Stimulated activated CD8-positive, alpha-beta memory T cell treated with anti-CD3 and anti-CD28 coated beads, Interleukin-4, amount 100 ng/mL, for 1 hour (primary cell): ENCODE measurements at places on chromosomes 6 and 20.

GRCh38 chr6:73242001-73242400, 16.7 kb upstream of the KHDC1L start:
- DNase-seq: no peak

DNA sequence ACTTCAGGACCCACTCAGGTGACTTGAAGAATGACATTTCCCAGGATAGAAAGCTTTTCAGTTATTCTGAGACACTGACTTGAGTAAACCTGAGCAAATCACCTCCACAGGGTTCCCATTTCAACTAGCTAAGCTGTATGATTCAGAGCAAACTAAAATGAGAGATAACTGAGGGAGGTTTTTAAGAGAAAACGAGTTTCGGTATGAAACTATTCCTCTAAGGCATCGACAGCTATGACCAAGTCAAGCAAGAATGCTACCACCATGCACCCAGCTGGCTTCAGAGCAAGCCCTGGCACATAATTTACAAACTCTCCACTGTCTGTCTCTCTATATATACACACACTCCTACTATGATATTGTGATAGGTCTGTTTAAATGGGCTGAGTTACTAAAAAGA, 75.4 kb downstream of the PERP start:
- no peak for DNase-seq

- DNase-seq: no peak
Observed at GRCh38 chr20:1105599-1106194, 12.7 kb upstream of the PSMF1 start.

- DNase-seq: no peak
Observed at GRCh38 chr6:144993870-144994269, 708.7 kb downstream of the UTRN start.

DNA sequence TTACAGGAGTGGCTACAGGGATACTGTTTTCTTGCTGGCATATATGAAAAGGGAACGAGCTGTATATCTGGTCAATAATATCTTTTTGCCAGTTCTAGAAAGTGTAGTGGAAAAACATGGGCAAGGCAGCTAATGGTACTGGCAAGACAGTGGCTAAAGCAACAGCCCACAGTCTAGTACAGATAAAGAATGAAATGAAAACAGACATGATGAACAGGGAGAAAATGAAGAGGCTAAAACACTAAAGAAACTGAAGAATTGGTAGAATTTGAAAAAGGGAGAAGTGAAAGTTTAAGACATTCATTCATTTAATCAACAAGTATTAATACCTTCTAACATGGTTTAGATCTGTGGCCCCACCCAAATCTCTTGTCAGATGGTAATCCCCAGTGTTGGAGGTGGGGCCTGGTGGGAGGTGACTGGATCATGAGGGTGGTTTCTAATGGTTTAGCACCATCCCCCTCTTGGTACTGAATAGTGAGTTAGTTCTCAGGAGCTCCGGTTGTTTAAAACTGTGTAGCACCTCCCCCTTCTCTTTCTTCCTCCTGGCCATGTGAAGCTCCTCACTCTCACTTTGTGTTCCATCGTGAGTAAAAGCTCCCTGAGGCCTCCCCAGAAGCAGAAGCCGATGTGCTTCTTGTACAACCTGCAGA, 18.1 kb downstream of the FAM184A start:
- no peak for DNase-seq

DNA sequence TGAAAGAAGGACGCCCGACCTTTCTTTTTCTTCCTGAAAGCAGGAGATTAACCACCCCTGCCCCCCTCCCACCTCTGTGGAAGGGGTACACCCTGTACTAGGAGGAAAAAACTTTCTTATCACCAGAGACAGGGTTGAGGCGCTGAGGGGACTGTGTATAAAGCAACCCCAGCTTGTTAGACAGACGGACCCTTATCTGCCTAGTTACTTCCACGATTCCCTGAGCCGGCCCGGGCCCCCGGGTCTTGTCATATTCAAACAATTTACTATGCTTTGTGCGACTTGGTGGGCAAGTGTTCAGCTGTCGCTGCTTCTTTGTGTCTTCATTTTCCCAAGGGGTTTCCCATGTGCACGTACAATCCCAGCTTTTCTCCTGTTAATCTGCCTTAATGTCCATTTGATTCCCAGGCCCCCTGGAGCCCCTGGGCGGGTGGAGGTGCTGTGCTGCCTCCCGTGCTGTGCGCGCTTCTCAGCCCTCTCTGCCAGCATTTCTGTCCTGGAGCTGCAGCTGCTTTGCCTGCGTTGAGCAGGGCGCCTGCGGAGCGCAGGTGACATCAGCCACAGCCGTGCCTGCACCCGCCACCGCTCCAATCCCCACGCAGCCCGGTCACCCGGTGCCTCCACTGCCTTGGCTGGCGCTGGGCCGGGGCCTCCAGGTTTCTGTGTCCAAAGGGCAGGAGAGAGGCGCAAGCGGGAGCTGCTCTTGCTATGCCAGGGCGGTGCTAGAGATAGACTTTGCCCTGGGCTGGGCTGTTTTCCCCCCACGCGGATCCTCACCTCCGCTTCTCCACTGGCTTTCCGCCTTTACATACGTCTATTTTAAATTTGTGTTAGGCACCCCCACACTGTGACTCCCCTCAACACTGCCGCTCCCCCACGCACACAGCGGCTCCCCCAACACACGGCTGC, 96.2 kb downstream of the TTLL2 start:
- no peak for DNase-seq

GRCh38 chr6:17816921-17817611, 110.3 kb upstream of the NUP153 start:
- no peak for DNase-seq

- DNase-seq: no peak
Observed at GRCh38 chr20:16001286-16001685, 572.0 kb downstream of the KIF16B start.

DNA sequence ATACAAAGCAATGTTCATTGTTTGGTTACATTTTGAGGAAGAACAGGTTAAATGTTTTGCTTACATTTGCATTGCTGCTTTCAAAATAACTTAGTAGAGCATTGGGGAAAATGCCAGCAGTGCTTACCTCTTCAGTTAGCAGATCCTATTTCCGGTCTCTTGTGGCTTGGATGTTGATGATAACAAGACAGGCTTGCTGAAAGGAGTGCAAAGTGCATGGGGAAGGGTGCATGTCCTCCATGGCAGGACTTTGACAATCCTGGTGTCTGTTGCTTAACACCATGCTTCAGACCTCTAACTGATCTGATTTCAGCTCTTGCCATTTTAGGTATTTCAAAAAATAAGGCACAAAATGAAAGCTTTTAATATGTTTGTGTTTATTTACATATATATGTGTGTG, 21.1 kb downstream of the TPD52L1 start:
- no peak for DNase-seq

GRCh38 chr6:107616775-107617174, 126.9 kb downstream of the SOBP start:
- no peak for DNase-seq

GRCh38 chr6:115832186-115832585, 228.5 kb downstream of the FRK start:
- DNase-seq: no peak

DNA sequence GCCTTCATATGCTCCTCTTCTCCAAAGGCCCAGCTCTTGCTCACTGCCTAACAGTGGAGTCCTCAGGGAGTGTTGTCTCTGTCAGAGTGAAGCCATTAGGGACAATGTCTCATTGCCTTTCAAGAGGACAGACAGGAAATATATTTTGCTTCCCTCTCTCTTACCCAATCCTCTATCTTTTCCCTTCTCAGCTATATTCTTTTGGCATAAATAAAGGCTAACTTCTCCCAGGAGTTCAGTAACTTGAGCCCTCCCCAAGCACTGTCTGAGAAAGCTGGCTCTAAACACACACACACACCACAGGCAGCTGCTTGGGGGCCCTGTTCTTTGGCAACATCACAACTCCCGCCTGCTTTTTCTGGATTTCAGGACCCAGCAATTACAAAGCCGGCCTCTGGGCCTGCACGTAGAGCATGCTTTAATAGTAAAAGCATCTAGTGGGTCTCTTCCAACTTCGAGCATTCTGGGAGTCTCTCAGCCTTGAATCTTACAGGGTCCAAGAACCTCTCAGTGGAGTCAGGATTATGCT, 34.7 kb upstream of the LAMA4 start:
- no peak for DNase-seq

GRCh38 chr6:4224067-4224978, 88.9 kb upstream of the ECI2 start:
- no peak for DNase-seq

DNA sequence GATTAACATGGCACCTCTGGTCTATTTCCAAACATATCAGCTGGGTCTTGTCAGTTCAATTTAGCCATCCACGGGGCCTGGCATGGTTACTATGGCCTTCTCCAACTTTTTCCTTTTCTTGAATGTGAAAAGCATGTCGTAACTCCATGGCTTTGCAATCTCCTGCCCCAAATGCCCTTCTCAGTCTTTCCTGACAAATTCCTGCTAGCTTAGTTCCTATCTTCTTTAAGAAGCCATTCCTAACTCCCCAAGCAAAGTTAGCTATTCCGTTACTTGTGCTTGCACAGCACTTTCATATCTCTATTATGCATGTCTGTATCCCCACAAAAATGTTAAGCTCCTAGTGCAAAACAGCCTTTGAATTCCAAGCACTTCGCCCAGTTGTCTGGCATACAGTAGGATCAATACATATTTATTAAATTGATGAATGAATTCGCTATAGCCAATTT, 105.6 kb downstream of the AIG1 start:
- DNase-seq: no peak

DNA sequence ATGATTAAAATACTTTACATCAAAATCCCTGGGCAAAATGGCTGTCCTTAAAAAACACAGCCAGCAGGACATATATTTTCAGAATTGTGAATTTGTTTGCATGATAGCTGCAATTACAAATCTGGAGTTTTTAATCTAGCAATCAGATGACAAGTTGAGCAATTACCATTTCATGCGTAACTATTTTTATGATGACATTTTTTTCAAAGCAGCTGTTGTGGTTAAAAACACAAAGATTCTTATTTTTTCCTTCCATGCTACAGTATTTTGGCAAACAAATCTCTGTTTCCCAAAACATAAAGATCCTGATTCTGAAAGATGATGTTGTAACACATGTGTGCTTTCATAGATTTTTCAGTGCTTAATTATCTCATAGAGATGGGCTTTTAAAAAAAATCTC, 90.2 kb downstream of the PHACTR1 start:
- no peak for DNase-seq

GRCh38 chr6:115131709-115132490, 789.1 kb upstream of the HS3ST5 start:
- DNase-seq: no peak

- no peak for DNase-seq
Observed at GRCh38 chr6:165830761-165831160, 167.7 kb upstream of the PDE10A start.

- no peak for DNase-seq
Observed at GRCh38 chr20:18628330-18628920, 40.6 kb downstream of the DTD1 start.

DNA sequence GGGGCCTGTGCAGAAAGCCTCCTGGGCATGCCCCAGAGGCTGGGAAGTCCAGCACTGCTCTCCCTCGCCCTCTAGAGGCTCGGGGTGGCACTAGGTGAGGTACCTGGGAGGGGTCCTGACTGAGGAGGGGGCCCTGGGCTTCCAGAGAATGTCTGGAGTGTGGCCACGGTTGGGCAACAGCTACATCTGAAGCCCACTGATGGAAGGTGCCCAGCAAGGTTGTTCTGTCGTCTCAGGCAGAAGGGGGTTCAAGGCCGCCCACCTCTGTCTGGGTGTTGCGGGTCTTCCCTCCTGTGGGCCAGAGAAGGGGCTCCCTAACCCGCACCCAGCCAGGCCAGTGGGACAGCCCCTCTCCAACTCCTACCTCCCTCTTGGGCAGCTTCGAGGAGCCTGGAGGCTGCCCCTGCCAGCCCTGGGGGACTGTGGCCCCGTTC, 11.4 kb upstream of the VEGFA start:
- DNase-seq: no peak

GRCh38 chr6:125046107-125046925, 84.1 kb downstream of the RNF217 start:
- DNase-seq: no peak

DNA sequence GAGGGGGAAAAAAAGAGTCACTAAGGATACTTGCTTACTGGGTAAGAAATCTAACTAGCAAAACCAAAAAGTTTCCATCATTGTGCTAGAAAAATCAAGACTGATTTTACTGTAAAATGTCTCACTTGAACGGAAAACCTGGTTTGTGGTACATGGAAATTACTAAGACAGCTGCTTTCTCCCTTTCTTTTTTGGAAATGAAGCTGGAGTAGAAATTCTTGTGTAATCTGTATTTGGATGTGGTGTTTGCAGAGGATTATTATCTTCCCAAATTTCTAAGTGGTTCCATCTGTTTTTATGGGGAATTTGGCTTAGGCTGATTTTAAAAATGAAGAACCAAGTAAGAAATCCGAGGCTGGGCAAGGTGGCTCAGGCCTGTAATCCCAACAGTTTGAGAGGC, 20.4 kb downstream of the EPB41L2 start:
- no peak for DNase-seq

- no peak for DNase-seq
Observed at GRCh38 chr20:1330075-1330830, 1.3 kb upstream of the SDCBP2 start.

DNA sequence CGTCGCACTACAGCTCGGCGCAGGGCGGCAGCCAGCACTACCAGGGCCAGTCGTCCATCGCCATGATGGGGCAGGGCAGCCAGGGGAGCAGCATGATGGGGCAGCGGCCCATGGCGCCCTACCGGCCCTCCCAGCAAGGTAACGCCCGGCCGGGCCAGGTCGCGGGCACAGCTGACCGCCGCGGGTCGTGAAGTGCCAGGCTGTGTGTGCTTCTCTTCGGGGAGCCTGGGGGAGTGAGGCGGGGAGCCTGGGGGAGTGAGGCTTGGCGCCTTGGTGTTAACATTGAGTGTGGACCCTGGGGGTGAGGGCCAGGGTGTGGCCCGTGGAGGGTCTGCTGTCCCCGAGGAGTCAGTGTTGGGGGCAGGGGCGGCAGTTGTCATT, 19.4 kb upstream of the MTG2 start:
- no peak for DNase-seq

DNA sequence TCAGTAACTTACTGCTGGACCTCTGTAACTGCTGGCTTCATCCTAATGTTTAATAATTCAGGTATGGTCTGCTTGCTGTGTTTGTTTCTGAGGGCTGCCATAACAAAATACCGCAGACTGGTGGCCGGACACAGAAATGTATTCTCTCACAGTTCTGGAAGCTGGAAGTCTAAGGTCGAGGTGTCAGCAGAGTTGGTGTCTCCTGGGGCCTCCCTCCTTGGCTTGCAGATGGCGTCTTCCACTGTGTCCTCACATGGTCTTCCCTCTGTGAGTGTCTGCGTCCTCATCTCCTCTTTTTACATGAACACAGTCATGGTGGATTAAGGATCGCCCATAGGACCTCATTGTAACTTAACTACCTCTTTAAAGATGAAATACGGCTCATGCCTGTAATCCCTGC, 389.7 kb upstream of the JARID2 start:
- no peak for DNase-seq

GRCh38 chr20:61805781-61806180, 259.9 kb downstream of the TAF4 start:
- DNase-seq: no peak
